T-cell (primary cell): ENCODE measurements at places on chromosomes 12 and 14. TPM values are rescaled to one million over a fixed set of nuclear protein-coding genes. Genes with fewer than 3 reads are reported as not detected.
A peak's percentile ranks its signal among the peaks of the same experiment; 100 is the strongest.

- DNase-seq = peak; percentile 81
- H3K27me3 ChIP-seq = no peaks in the 10 kb centered on the region
- H3K4me3 ChIP-seq = no peak overlapping the region
- peaks cover 13% of the 10 kb centered on the region for H3K4me1 ChIP-seq
- no peaks in the 10 kb centered on the region for H3K36me3 ChIP-seq
Observed at GRCh38 chr14:106518054-106518943, 991.9 kb downstream of the TMEM121 start.

Gene COX8C
- not detected for total RNA-seq

DNA sequence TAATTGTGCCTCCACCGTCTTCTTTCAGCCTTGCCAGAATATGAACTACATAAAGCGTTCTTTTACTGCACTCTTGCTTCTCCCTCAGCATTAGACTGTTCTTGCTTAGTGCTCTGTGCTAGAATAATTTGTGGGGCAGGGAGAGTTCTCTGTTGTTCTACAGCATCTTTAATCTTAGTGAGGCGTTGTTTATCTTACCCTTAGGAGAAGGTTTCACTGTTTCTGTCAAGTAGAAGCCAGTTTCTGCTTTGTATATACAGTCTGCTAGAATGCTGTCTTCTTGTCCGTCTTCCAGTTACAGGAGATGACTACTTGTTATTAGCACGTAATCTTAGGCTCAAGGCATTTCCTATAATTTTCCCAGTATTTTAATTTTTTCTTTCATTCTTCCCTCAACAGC, 458.0 kb downstream of the FLRT2 start:
- no peak for DNase-seq
- H3K27ac ChIP-seq = no peak overlapping the region
- H3K36me3 ChIP-seq = no peaks in the 10 kb centered on the region
- H3K4me1 ChIP-seq = no peaks in the 10 kb centered on the region
- H3K4me3 ChIP-seq = no peak overlapping the region

- no peaks in the 10 kb centered on the region for H3K36me3 ChIP-seq
- H3K27ac ChIP-seq = no peak overlapping the region
- H3K4me1 ChIP-seq = no peaks in the 10 kb centered on the region
- DNase-seq = no peak
Observed at GRCh38 chr12:68305278-68305677, 26.9 kb downstream of the MDM1 start.

Gene IQSEC3
- 0.30 TPM for total RNA-seq

DNA sequence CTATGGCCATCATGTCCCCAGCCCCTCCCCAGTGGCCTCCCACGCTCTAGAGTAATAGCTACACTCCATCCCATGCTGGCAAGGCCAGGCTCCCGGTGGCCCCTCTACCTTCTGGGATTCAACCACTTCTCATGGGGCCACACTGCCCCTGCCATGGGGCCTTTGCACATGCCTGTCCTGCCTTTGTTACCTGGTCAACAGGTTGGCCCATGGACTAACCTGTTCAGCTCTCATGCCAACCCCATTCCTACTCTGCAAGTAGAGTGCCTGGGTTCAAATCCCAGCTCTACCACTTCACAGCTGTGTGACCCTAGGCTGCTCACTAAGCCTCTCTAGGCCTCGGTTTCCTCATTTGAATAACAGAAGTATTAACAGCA, 98.5 kb downstream of the RFLNA start:
- H3K27me3 ChIP-seq = no peaks in the 10 kb centered on the region
- DNase-seq = no peak
- peaks cover 40% of the 10 kb centered on the region for H3K4me1 ChIP-seq
- H3K36me3 ChIP-seq = peaks cover 39% of the 10 kb centered on the region

DNA sequence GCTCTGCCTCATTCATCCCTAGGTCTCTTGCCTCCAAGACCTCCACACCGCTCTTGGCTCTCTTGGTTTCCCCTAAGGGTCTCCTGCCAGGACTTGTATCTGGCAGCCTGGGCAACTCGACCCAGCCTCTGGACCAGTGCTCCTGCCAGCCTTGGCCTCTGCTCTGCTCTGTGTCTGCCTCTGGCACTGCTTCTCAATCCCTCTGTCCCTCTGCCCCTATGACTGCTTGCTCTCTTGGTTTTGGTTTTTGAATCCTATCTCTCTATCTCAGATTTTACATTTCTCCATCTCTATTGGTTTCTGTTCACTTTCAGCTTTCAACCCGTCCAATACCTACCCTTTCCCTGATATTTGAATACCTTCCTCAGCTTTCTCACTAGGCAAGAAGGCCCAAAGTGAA, 6.3 kb downstream of the ITGA5 start:
- peak overlapping the region; percentile 47 for H3K4me3 ChIP-seq
- H3K27ac ChIP-seq = peak overlapping the region; percentile 97
- H3K4me1 ChIP-seq = peaks cover 93% of the 10 kb centered on the region
- no peaks in the 10 kb centered on the region for H3K27me3 ChIP-seq
- no peak for DNase-seq

Gene SYCP3
- total RNA-seq = 0.45 TPM

Gene PIWIL1
- not detected for total RNA-seq
